ENCODE measurements at places on chromosomes 16 and 17.

- no peak for ATAC-seq
These were observed 164.0 kb downstream of the LAT start for GRCh38 chr16:29148867-29149272.

DNA sequence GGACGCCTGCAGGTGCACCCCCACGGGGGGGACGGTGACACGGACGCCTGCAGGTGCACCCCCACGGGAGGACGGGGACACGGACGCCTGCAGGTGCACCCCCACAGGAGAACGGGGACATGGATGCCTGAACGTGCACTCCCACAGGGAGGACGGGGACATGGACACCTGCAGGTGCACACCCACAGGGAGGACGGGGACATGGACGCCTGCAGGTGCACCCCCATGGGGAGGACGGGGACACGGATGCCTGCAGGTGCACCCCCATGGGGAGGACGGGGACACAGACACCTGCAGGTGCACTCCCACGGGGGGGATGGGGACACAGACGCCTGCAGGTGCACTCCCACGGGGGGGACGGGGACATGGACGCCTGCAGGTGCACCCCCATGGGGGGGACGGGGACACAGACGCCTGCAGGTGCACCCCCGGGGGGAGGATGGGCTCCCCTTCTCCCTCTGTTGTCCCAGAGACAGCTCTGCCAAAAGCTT lies 114.5 kb upstream of the METRNL start:
- ATAC-seq, result no peak

- ATAC-seq, result no peak
These were observed 69.8 kb downstream of the KSR1 start for GRCh38 chr17:27525836-27526603.

DNA sequence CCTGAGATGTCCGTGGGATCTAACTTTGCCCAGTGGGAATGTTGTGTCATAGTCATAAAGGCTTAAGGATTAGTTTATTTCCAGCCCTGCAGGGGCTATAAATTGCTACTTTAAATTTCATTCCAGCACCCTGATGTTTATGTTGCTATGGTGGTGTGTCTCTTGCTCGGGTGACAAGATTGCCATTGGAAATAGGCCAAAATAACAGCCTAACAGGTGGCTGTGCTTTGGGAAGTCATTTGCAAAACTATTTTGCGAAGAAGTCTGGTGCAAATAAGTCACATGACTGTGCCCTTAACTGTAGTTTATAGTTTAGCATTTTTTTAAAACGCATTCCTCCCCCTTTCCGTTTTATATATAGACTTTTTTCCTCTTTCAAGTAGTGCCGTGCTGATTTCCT lies 23.1 kb downstream of the PITPNC1 start:
- ATAC-seq, result no peak

DNA sequence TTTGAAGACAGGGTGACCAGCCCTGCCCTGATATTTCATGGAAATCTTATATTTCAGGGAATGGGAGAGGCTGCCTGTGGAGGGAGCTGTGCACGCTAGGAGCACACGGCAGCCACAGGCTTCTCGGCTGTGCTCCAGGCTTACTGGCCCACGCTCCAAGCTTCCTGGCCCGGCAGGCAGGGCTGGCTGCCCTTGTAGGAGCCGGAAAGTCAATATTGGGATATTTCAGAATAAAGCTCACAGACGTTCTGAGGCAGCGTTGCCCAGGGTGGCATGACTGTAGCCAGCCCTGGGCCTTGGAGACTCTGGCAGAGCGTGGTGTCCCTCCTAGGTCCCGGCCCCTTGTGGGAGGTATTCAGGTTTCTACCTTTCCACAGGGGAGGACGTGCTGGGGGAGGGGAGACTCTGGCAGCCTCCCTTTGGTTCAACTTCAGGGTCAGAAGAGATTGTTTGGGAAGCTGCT lies 95.6 kb downstream of the NPIPB11 start:
- ATAC-seq, result no peak

DNA sequence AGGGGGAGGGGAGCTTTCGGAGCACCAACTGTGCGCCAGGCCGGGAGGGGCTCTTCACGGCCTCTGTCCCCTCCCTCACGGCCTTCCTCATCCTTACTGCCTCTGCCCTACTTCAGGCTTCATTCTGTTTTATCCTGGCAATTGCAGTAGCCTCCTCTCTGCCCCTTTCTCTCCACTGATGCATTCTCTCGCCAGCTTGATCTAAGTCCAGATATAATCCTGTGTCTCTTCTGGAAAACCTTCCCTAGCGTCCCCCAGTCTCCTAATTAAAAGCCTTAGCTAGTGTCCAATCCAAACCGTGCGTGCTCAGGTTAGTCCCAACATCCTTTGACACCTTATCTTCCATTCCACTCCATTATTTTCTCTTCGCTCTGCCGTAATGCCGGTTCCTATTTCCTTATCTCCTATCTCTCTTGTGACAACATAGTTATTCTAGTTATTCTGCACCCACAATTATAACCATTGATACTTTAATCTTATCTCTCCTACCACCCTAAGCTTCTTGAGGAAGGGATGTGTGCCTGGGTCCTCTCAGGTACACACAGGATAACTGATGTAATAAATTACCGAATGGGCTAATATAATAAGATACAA lies 869 bp downstream of the ZNF48 start:
- ATAC-seq, result no peak

DNA sequence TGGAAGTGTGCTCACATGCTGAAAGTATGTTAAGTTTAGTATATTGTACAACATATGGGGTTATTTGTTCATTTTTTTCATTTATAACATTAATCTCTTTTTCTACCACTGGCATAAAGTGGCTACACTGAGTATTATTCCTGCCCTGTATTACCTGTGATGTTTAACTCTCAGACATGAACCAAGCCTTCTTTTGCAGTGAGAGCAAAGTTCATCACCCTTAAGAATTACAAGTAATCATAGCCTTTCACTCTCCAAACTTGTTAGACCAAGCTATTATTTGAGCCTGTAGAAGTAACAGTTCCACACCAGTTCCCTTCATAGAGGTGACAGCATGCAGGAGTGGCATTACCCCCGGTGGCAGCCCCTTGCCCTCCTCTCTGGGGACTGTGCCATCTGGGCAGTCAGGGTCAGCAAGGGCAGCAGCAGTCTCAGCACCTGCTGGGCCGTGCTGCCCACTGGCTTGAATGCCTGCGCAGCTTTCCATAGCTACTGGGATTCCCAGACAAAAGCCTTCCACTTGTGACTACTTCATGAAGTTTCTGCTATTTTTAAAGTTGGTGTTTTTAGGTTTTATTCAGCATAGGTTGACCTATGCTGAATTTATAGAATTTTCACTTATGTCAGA lies 71.3 kb downstream of the TMC6 start:
- ATAC-seq, result no peak

DNA sequence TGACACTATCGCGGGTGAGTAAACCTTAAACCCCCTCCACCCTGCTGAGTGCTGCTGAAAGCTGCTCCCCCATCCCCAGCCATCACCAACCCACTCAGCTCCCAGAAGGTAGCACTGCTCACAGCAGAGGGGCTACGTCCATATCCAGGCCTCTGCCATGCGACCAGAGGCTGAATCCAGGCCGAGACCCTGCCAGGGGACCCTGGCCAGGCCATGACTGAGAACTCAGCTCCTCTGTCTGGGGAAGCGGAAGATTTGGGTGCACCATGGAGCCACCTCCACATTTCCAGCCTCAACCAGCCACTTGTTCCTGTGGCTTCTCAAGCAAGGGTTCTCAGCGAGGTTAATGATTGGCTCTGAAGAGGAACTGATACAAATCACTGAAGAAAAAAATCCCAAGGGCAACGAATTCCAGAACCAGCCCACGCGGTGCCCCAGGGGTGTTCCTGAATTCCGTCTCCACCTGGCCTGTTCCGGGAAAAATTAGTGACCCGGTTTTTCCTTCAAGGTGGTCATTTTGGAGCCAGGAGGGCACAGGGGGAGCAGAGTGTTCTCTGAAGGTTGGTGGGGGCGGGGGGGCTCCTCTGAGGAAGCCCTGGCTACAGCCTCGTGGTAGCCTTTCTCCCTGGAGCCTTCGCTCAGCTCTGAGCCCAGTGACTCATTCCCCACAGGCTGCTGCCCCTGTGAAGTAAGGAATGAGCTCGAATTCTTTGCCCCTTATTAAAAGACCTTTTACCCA lies 9.3 kb upstream of the SLC16A5 start:
- peak; percentile 88 for ATAC-seq

- ATAC-seq, result no peak
These were observed 6.0 kb downstream of the MSRB1 start for GRCh38 chr16:1936945-1937479.

DNA sequence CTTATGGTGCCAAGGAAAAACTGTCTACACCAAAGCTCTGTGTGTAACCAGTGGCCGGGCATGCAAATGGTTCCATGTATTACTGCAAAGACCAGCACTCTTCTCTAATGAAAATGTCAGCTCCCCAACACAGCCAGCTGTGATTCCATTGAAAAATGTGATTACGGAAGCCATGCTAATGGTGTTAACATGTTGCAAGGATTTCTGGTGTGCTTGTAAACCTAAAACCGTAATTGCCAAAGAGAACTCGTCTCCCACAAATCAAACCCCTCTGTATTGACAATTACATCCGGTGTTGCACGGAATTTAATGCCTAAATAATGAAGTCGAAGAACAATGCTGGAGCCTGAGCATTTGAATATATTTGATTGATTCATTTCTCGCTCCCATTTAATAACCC lies 351.7 kb downstream of the NPIPA8 start:
- ATAC-seq, result no peak

- ATAC-seq, result no peak
These were observed 48.8 kb upstream of the CLEC19A start for GRCh38 chr16:19236561-19237209.

DNA sequence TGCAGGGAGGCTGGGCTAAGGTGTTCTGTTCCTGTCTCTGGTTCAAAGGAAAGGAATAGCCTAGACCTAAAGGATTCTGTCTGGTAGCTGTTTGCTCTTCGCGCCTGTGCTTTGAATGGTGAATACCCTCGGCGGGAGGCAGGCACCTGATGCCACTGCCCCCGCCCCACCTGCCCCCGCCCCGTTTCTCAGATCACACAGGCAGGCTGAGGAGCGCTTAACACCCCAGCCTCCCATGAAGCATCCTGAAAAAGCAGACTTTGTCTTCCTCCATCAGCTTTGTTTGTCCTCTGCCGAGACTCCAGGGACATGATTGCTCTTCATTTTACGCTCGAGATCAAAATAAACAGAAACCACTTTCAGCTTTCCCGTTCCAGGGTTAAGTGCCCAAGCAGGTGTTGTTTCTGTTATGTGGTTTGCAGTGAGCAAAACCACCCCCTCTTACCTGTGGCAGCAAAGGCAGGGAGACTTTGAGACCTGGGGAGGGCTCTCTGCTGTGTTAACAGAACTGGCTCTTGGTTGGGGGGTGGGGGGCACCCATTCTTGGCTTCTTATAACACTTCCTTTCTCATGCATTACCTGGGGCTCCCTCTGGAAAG lies 452.1 kb downstream of the WWOX start:
- ATAC-seq, result no peak

DNA sequence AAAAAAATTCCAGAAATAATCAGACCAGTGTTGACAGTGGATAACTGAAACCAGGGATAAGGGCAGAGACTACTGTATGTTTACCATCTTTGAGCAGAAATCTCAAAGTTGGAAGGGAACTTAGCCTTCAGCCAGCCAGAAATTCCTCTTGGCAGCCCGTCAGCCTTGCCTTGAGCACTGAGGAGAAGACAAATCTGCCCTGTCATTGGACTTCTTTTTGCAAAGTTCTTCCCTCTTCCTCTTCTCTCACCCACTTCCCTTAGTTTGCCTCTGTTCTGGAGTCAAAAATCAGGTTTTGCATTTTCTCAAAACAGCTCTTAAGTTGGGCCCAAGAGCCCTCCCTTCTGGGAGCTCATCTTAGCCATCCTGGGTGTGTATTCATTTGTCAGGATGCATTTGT lies 6.2 kb downstream of the TUFM start:
- peak; percentile 13 for ATAC-seq

DNA sequence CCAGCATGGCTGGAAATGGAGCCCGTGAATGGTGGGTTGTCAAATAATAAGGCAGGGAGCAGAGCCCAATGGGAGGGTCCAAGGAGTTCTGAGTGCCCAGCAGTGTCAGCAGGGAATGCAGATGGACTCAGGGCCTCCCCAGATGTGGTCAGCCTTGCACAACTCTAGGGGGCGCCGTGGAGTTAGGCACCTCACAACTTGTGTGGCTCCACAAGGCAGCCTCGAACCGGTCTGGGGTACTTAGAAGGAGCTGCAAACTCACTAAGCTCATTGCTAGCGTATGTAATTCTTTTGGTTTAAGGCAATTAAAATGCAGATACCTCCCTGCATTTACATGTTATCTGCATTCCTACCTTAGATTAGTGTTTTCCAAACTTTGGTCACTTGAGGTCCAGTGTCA lies 18.1 kb downstream of the IRF8 start:
- ATAC-seq, result no peak

DNA sequence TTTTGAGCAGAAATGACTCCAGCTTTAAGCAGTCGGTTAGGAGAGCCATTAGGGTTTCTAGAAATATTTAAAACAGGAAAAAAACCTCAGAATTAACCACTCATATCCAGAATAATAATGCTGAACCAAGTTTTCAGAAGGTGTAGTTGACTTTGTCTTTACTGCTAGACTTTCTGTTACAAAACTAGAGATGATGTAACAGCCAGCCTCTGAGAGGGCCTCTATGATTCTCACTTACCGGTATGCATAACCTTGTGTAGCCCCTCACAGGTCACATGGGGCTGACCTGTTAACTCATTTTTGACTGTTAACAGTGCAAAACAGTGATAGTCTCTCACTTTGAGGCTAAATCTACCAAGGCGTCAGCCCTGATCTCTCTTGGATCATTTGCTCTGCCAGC lies 74.3 kb downstream of the TEX14 start:
- no peak for ATAC-seq

GRCh38 chr17:72332367-72332766 lies 211.5 kb downstream of the SOX9 start:
- ATAC-seq, result no peak

DNA sequence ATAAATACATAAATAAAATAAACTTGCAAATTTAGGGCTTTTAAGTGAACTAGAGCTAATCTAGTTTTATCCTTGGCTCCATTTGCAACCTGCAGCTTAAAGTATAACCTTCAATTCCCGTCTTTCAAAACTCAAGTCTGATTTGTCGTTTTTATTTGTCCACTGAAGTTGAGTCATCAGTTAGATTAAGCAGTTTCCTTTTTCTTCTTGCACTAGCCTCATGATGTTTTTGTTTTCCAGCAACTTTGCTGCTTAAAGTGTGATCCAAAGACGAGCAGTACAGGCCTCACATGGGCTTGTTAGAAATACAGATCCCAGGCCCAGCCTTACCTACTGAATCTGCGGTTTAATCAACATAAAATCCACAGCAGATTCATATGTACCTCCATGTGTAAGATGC lies 13.8 kb downstream of the ARSG start:
- no peak for ATAC-seq

- ATAC-seq, result peak; percentile 99
These were observed 708.0 kb upstream of the SOX9 start for GRCh38 chr17:71412803-71413202.
